ENCODE measurements at places on chromosomes 2 and 18. TPM values are rescaled to one million over a fixed set of nuclear protein-coding genes. Genes with fewer than 3 reads are reported as not detected.
A peak's percentile ranks its signal among the peaks of the same experiment; 100 is the strongest.

- no peaks in the 10 kb centered on the region for H3K27me3 ChIP-seq
- no peak for DNase-seq
- no peak overlapping the region for H3K4me3 ChIP-seq
- no peaks in the 10 kb centered on the region for H3K36me3 ChIP-seq
- no peak overlapping the region for H3K27ac ChIP-seq
These were observed 73.3 kb downstream of the SH3BP4 start for GRCh38 chr2:235024931-235025773.

GRCh38 chr2:236774171-236774570 lies 204.5 kb downstream of the ACKR3 start:
- no peak overlapping the region for H3K27ac ChIP-seq
- DNase-seq = no peak
- H3K4me3 ChIP-seq = no peak overlapping the region

DNA sequence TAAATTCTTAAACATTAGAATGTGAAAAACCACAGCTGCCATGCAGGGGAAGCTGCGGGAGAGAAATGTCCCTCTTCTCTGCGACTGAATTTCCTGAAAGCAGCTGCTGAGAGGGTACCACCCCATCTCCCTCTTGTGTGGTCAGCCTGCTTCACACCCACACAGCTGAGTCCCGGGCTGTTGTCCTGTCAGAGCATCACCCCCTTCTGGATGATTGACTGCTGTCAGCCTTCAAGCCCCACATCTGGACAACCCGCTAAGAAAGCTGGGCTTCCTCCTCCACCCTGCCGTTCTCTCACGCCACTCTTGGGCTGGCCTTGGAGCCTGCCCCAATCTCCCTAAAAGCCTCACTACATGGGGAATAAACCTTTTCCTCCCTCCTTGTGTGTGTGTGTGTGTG lies 26.0 kb downstream of the SH3YL1 start:
- H3K27me3 ChIP-seq = no peaks in the 10 kb centered on the region
- H3K4me3 ChIP-seq = no peak overlapping the region
- DNase-seq = no peak
- no peak overlapping the region for H3K27ac ChIP-seq
- H3K4me1 ChIP-seq = no peaks in the 10 kb centered on the region

- no peaks in the 10 kb centered on the region for H3K4me1 ChIP-seq
- H3K27me3 ChIP-seq = no peaks in the 10 kb centered on the region
- DNase-seq = no peak
- no peak overlapping the region for H3K4me3 ChIP-seq
These were observed 61.1 kb upstream of the NRXN1 start for GRCh38 chr2:51093016-51093415.

DNA sequence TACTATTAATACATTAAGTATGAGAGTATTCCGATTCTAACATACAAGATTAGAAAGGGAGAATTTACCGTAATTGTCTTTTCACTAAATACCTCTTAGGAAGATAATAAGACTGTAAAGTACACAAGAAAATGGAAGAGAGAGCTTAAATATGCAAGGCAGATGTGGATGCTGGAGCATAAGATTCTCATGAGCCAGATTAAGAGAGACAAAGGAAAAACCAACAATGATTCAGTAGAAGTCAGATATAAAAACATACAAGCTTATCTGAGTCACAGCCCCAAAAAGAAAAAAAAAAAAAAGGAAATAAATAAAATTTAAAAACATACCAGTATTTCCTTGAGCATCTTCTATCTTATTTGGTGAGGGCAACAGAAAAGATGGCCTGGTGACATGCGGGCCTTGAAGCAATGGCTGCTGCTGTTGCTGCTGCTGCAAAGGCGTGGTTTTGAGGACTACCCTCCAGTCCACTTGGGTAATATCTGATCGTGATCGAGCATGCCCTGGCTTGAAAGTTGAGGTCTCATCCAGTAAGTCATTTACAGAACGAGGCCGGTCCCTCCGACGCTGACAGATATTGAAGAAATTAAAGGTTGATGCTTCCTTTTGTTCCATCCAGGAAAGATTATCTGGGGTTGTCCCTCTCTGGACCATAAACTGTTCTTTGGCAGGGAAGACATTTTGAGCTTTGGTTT lies 24.5 kb downstream of the PLEKHM3 start:
- H3K27ac ChIP-seq = no peak overlapping the region
- no peak for DNase-seq
- H3K27me3 ChIP-seq = no peaks in the 10 kb centered on the region
- H3K4me1 ChIP-seq = peaks cover 8% of the 10 kb centered on the region
- H3K36me3 ChIP-seq = peaks cover 27% of the 10 kb centered on the region
- H3K4me3 ChIP-seq = no peak overlapping the region

- peaks cover 5% of the 10 kb centered on the region for H3K36me3 ChIP-seq
- no peak overlapping the region for H3K4me3 ChIP-seq
- DNase-seq = no peak
- no peak overlapping the region for H3K27ac ChIP-seq
These were observed 19.7 kb upstream of the ST3GAL5 start for GRCh38 chr2:85908506-85908905.

- no peak for DNase-seq
- H3K4me3 ChIP-seq = no peak overlapping the region
- no peak overlapping the region for H3K27ac ChIP-seq
- no peaks in the 10 kb centered on the region for H3K36me3 ChIP-seq
- no peaks in the 10 kb centered on the region for H3K27me3 ChIP-seq
These were observed 405.0 kb upstream of the SLC39A10 start for GRCh38 chr2:195252018-195252417.

GRCh38 chr2:198452327-198452726 lies 647.9 kb downstream of the PLCL1 start:
- no peaks in the 10 kb centered on the region for H3K36me3 ChIP-seq
- no peak overlapping the region for H3K27ac ChIP-seq
- no peaks in the 10 kb centered on the region for H3K27me3 ChIP-seq
- no peaks in the 10 kb centered on the region for H3K4me1 ChIP-seq

- DNase-seq = no peak
- H3K4me3 ChIP-seq = no peak overlapping the region
- no peaks in the 10 kb centered on the region for H3K4me1 ChIP-seq
- H3K27me3 ChIP-seq = no peaks in the 10 kb centered on the region
- no peak overlapping the region for H3K27ac ChIP-seq
These were observed 25.3 kb downstream of the ADCY3 start for GRCh38 chr2:24894750-24895149.

GRCh38 chr2:32915694-32916093 lies 31.1 kb upstream of the LTBP1 start:
- H3K27me3 ChIP-seq = no peaks in the 10 kb centered on the region
- no peak overlapping the region for H3K27ac ChIP-seq
- no peak for DNase-seq
- H3K36me3 ChIP-seq = no peaks in the 10 kb centered on the region
- H3K4me1 ChIP-seq = no peaks in the 10 kb centered on the region

GRCh38 chr2:177165721-177166711 lies 46.6 kb upstream of the HNRNPA3 start:
- peak overlapping the region; percentile 58 for H3K4me3 ChIP-seq
- peak overlapping the region; percentile 70 for H3K27ac ChIP-seq
- H3K36me3 ChIP-seq = no peaks in the 10 kb centered on the region
- H3K4me1 ChIP-seq = peaks cover 26% of the 10 kb centered on the region

- no peaks in the 10 kb centered on the region for H3K27me3 ChIP-seq
- H3K36me3 ChIP-seq = no peaks in the 10 kb centered on the region
- H3K27ac ChIP-seq = no peak overlapping the region
- no peaks in the 10 kb centered on the region for H3K4me1 ChIP-seq
These were observed 66.8 kb upstream of the SALL3 start for GRCh38 chr18:78912844-78913243.

- H3K4me1 ChIP-seq = no peaks in the 10 kb centered on the region
- no peak overlapping the region for H3K27ac ChIP-seq
- H3K27me3 ChIP-seq = peaks cover 2% of the 10 kb centered on the region
- no peak for DNase-seq
- peaks cover 45% of the 10 kb centered on the region for H3K36me3 ChIP-seq
- no peak overlapping the region for H3K4me3 ChIP-seq
These were observed 17.2 kb downstream of the SLC30A3 start for GRCh38 chr2:27245626-27246025.

GRCh38 chr2:237980087-237980486 lies 13.3 kb downstream of the UBE2F start:
- H3K4me1 ChIP-seq = peaks cover 19% of the 10 kb centered on the region
- peak overlapping the region; percentile 33 for H3K27ac ChIP-seq
- no peak for DNase-seq
- no peak overlapping the region for H3K4me3 ChIP-seq

- no peaks in the 10 kb centered on the region for H3K4me1 ChIP-seq
- no peaks in the 10 kb centered on the region for H3K27me3 ChIP-seq
- H3K36me3 ChIP-seq = no peaks in the 10 kb centered on the region
- H3K4me3 ChIP-seq = no peak overlapping the region
These were observed 771.6 kb downstream of the CNTNAP5 start for GRCh38 chr2:124796647-124797046.

DNA sequence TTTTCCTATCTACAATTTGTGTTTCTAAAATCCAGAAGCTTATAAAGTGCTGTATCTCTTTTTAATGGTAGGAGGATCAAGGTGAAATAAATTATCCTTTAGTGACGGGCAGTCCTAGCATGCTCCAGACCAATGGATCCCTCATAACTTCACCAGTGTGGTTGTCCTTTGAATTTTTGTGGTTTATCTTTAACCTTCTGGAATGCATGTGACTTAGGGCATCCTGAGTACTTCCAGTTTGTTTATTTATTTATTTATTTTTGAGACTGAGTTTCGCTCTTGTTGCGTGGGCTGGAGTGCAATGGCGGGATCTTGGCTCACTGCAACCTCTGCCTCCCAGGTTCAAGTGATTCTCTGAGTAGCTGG lies 40.4 kb downstream of the NUP35 start:
- no peak overlapping the region for H3K27ac ChIP-seq
- H3K4me1 ChIP-seq = no peaks in the 10 kb centered on the region
- no peaks in the 10 kb centered on the region for H3K27me3 ChIP-seq
- no peak overlapping the region for H3K4me3 ChIP-seq

DNA sequence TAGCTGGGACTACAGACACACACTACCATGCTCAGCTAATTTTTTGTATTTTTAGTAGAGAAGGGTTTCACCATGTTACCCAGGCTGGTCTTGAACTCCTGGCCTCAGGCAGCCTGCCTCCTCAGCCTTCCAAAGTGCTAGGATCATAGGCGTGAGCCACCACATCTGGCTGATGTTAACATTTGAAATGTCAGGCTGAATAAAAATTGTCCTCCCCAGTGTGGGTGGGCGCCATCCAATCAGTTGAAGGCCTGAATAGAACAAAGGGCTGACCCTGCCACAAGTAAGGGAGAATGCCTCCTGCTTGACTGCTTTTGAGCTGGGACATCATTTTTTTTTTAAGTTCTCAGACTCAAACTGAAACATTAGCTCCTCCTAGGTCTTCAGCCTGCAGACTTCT lies 21.0 kb upstream of the RHOB start:
- no peaks in the 10 kb centered on the region for H3K36me3 ChIP-seq
- no peak for DNase-seq
- no peak overlapping the region for H3K4me3 ChIP-seq
- H3K27me3 ChIP-seq = no peaks in the 10 kb centered on the region

DNA sequence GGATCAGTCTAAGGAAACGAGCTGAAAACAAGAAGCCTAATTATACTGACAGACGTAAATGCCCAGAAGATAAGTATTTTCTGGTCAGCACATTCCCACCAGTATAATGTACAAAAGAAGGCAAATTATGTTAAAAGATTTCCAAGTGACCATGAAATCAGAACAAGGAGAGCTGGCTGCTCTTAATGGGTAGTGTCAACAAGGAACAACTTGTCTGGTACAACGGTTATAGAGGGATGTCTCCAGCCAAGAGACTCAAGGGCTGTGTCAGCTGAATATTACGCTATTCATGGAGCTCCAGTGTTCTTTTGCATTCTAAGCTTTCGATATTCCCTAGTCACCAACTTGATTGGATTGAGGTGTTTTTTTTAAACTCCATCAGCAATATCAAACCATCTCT lies 8.6 kb upstream of the L3MBTL4 start:
- no peaks in the 10 kb centered on the region for H3K4me1 ChIP-seq
- no peaks in the 10 kb centered on the region for H3K36me3 ChIP-seq
- no peaks in the 10 kb centered on the region for H3K27me3 ChIP-seq
- H3K4me3 ChIP-seq = no peak overlapping the region
- DNase-seq = no peak

GRCh38 chr18:11025671-11026070 lies 123.7 kb downstream of the PIEZO2 start:
- H3K4me3 ChIP-seq = no peak overlapping the region
- no peaks in the 10 kb centered on the region for H3K4me1 ChIP-seq
- no peak for DNase-seq
- no peak overlapping the region for H3K27ac ChIP-seq
- no peaks in the 10 kb centered on the region for H3K27me3 ChIP-seq

GRCh38 chr2:238425979-238426567 lies 654 bp upstream of the ASB1 start:
- peaks cover 12% of the 10 kb centered on the region for H3K36me3 ChIP-seq
- peak overlapping the region; percentile 69 for H3K27ac ChIP-seq
- DNase-seq = no peak
- peaks cover 24% of the 10 kb centered on the region for H3K4me1 ChIP-seq
- no peaks in the 10 kb centered on the region for H3K27me3 ChIP-seq
- H3K4me3 ChIP-seq = peak overlapping the region; percentile 93

GRCh38 chr2:98378196-98378595 lies 31.9 kb downstream of the CNGA3 start:
- peaks cover 2% of the 10 kb centered on the region for H3K27me3 ChIP-seq
- no peaks in the 10 kb centered on the region for H3K36me3 ChIP-seq
- no peak for DNase-seq

CDH20 gene
- polyA plus RNA-seq = not detected

DUSP2 gene
- 66.1 TPM for polyA plus RNA-seq

SULT1C4 gene
- 0.05 TPM for polyA plus RNA-seq

IL37 gene
- not detected for polyA plus RNA-seq

KLHL30 gene
- polyA plus RNA-seq = 0.01 TPM

PJVK gene
- polyA plus RNA-seq = 0.24 TPM

SYT4 gene
- polyA plus RNA-seq = not detected

RAB6C gene
- not detected for polyA plus RNA-seq

GPR155 gene
- 19.0 TPM for polyA plus RNA-seq

TCF23 gene
- not detected for polyA plus RNA-seq

Measured in CD14-positive monocyte (primary cell).